Hematopoietic multipotent progenitor cell treated with erythropoietin and hydrocortisone succinate and interleukin-3 and kit ligand, for 17 days (in vitro differentiated cells): ENCODE measurements at places on chromosomes 3 and 15.

DNA sequence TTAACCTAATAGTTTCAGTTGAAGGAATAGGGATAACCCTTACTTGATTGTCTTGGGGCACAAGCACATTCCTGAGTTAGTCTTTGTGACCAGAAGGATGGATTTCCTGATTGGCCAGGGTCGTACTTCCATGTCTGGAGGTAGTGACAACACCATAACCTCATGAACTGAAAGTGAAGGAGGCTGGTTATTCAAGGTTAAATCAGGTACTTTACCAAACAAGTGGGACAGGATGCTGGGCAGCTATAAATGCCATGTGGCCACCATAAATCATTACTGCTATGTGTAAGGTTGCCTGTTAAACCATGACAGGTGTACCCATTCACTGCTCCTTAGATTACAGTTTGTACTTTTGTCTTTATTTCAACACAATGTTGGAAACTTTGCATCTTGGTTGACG, 128.3 kb upstream of the SAMMSON start:
- DNase-seq = no peak

DNA sequence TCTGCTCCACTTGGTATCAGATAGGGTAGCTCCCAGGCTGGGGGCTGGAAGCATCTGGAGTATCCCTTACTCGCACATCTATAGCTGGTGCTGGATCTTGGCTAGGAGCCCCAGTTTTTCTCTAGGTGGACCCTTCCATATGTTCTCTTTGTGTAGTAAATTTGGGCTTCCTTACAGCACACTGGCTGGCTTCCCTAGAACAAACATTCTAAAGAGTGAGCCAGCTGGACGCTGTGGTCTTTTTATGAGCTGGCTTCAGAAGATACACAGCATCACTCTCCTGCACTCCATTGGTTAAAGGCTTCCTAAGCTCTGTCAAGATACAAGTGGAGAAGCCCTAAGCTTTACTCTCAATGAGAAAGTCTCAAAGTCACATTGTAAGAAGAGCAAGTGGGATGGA, 322.1 kb downstream of the WDR72 start:
- no peak for DNase-seq

DNA sequence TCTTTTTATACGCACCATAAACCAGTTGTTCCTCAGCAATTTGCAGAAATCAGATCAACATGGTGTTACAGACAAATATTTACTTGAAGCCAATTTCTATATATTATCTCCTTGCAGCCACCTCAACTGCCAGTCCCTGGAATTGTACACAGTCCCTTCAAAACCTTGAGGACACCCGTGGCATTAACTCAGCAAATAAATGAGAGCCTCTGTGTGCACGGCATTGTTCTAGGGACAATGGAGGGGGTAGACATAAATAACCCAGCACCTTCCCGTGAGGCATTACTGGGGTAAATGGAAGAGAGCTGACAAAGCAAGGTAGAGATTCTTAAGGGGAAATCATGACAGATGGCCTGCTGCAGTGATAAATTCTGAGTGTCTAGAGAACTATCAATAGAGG, 12.5 kb downstream of the TM2D3 start:
- DNase-seq = no peak

- no peak for DNase-seq
These were observed 308.5 kb upstream of the MDFIC2 start for GRCh38 chr3:70620956-70621355.

GRCh38 chr3:9310043-9310442, 52.8 kb upstream of the THUMPD3 start:
- DNase-seq = no peak

- no peak for DNase-seq
These were observed 85.9 kb downstream of the DCLK3 start for GRCh38 chr3:36678216-36679013.

DNA sequence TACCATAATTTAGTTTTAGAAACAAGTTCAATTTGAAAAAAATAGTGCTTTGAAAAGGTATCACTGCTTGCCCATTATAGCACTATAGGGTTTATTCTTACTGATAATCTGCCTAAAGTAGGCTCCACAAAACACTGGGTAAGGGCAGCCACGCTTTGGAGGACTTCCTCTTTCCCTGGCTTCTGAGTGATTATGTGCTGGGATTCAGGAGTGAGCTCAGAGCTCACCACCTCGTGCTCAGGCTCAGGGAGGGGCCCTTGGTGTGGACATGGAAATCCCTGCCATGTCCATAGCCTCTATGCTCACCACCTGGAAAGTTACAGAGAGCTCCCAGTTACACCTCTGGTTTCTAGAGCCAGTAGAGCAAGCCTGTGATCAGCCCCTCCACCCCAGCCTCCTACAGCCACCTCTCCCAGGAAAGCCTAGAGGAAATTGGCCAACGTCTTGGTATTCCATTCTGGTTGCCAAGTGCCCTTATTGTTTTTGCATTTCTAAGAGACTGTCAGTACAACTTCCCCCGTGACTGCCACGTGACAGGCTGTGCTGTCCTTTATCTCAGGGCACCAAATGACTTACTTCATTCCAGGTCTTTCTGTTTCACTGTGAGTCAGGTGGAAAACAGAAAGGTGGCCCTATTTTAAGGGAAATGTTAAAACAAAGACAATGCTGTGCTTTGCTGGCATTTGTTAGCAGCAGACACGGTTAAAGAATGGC, 316.0 kb downstream of the RORA start:
- no peak for DNase-seq

GRCh38 chr15:74200412-74200815, 2.2 kb downstream of the STRA6 start:
- DNase-seq = no peak

DNA sequence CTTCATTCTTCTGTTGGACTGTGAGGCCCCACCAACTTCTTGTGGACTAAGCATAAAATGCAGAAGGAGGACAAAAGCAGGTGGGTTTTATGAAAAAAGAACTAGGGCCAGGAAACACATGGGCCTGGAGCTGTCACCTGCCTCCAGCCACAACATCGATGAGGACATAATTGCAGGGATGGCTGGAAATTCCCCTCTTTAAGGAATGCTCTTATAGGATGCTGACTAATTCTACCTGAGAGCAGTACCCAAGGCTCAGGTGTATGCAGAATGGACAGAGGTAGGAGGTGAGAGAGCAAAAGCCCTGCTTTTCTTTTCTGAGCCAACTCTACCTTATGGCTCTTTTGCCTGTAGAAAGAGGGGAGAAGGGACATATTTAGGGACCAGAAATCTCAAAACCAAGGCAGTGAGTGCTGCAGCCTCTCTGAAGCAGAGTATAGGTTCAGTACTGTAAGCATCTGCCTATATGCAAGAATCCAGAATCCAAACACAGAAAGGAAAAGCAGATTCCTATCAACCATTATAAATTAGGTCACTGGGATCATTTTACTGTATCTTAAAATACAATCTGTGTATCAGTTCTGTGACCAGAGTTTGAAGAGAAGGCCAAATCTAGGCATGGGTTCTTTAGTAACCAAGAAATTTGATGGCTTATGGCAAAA, 205.3 kb upstream of the WNT5A start:
- DNase-seq = no peak

GRCh38 chr3:45343947-45344346, 44.4 kb upstream of the LARS2 start:
- peak; percentile 62 for DNase-seq

DNA sequence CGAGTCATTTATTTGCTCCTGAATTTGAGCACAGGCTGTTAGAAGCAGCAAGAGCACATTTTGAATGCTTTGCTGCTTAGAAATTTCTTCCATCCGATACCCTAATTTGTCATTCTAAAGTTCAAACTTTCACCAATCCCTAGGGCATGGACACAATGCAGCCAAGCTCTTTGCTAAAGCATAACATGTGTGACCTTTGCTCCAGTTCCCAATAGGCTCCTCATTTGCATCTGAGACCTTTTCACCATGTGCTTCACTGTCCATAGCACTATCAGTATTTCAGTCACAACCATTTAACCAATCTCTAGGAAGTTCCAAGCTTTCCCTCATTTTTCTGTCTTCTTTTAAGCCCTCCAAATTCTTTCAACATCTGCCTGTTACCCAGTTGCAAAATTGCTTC, 1333.1 kb downstream of the SI start:
- no peak for DNase-seq

DNA sequence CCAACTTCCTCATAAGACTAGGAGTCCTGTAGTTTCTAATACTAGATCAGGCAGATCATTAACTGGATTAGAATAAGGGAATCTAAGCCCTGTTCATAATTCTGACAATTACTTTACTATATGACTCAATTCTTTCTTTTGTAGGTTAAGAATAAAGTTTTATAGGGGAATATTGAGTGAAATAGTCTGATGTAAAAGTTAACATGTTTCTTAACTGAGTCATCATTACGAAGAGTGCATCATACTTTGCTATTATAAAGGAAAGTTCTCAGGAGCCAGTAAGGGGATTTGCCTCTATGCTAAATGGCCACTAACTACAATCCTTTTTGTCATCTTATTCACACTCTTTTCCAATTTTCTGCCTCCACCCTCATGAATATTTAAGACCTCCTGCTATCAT, 63.1 kb downstream of the POLQ start:
- no peak for DNase-seq

GRCh38 chr15:33467816-33468163, 157.0 kb downstream of the RYR3 start:
- no peak for DNase-seq

DNA sequence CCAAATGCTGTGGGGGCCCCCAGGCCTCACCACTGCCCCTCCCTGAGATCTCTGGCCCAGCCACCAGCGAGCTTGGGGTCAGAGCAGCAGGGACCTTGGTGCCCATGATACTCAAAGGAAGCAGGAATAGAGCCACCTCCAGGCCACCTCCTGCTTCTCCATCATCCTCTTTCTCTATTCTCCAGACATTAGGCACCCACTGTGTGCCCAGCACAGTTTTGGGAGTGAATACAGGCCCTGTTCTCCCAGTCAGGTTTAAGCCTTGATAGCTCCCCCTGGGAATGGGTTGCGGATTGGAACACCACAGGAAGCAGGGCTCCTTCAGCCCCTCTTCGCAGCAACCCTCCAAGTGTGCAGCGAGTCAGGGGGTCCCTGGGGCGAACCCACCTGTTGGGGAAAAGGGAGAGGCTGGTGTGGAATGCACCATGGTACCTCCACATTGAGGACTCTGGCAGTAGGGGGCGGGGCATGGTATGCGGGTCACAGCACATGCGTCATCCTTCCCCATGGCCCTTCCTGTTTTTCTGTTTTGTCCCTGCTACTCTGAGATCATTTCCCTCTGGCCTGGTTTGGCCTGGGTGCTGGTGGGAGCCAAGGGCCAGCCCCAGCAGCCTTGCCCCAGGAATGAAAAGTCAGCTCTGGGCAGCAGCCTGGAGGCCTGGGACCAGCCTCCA, 14.2 kb upstream of the SEMA3B start:
- no peak for DNase-seq

DNA sequence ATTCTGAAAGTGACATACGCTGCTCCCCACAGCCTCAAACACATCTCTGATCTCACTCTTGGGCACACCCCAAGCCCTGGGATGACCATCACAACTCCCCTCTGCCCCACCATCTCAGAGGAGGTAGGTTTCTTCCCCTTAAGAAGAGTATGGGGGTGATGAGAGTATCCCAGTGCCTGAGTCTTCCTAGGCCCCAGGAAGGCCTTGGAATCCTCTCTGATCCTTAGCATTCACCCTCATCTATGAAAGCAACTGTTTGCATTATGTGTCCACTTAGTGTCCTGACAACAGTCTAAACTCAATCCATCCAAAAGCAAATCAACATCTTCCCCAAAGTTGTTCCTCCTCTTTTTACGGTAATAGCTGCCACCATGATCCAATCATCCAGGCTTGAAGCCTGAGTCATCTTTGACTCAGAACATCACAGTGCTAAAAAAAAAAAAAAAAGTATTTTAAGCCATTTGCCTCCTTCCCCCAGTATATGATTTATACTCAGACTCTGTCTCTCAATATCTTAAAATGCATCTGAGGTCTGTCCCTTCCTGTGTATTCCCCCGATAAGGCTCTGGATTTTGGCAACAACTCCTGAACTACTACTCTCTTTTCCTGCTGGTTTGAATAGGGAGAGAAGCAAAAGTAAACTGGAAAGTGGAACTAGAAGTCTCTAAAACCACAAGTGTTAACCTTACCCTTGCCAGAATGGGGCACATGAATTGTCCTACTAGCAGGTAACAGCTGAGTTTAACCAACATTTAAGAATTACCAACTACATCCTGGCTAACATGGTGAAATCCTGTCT, 22.5 kb downstream of the POPDC2 start:
- no peak for DNase-seq

DNA sequence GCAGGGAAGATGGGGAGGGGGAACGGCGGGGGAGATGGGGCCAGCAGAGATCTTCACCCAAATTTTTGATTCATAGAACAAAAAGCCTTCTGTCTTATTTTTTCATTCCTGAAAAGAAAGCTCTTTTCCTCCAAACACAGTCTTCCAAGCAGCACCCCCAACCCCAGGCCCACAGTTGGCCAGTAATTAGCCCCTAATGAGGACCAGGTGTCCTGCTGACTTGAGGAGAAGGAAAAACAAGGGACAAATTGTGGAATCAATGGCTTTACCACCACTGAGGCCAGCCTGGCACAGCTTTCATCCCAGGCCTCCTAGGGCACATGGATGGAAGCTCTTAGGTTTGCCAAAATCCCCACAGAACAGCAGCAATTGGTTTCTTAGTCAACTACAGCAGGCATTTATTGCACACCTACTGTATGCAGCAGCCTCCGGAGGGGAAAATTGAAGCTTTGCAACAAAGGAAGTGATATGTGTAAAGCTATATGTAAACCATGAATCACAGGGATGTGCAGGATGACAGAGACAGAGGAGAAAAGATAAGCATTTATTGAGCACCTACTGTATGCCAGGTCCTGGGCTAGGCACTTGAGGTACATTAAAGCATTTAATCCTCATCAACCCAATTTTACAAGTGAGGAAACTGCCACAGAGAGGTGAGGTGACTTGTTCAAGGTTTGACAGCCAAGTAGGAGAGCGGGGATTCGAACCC, 199.5 kb downstream of the TBC1D2B start:
- no peak for DNase-seq

DNA sequence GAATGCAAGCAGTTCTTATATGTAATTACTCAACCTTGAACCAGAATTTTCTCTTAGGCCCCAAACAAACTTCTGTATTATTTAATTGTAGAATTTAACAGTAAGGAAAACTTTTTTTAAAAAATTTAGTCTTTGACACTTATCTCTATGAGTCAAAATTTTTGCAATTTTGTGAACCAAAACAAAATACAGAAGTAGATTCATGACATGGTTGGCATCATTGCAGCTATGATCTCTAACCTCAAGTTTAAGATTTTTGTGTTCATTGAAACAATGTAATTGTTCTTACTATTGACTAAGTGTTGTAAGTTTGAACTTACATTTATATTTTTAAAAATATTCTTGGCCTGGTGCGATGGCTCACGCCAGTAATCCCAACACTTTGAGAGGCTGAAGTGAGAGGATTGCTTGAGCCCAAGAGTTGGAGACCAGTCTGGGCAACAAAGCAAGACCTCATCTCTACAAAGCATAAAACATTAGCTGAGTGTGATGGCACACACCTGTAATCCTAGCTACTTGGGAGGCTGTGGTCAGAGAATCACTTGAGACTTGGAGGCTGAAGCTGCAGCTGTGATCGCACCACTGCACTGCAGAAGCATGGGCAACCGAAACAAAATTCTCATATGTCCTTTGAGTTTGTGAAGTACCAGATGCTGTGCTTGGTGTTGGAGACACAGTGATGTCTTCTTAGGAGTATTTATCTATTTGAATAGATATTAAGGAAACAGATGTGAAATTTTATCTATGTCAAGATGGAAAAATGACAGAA, 39.7 kb downstream of the STT3B start:
- DNase-seq = no peak

- DNase-seq = no peak
These were observed 46.2 kb downstream of the CTDSPL start for GRCh38 chr3:37907906-37908305.

GRCh38 chr3:177460047-177460446, 262.8 kb upstream of the TBL1XR1 start:
- no peak for DNase-seq
